ENCODE measurements at places on chromosomes 7 and 10.

DNA sequence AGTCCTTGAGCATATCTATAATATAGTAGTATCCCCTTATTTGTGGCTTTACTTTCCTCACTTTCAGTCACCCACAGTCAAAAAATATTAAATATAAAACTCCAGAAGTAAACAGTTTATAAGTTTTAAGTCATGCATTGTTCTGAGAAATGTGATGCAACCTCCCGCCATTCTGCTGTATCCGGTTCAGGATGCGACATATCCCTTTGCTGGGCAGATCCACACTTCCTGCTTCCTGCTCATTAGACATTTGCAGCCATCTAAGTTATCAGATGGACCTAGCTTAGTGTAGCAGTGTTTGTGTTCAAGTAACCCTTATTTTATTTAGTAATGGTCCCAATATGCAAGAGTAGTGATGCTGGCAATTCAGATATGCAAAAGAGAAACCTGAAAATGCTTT, 38.9 kb upstream of the BMS1 start:
- DNase-seq: no peak

GRCh38 chr7:108268200-108268820, 138.1 kb upstream of the LAMB4 start:
- no peak for DNase-seq

DNA sequence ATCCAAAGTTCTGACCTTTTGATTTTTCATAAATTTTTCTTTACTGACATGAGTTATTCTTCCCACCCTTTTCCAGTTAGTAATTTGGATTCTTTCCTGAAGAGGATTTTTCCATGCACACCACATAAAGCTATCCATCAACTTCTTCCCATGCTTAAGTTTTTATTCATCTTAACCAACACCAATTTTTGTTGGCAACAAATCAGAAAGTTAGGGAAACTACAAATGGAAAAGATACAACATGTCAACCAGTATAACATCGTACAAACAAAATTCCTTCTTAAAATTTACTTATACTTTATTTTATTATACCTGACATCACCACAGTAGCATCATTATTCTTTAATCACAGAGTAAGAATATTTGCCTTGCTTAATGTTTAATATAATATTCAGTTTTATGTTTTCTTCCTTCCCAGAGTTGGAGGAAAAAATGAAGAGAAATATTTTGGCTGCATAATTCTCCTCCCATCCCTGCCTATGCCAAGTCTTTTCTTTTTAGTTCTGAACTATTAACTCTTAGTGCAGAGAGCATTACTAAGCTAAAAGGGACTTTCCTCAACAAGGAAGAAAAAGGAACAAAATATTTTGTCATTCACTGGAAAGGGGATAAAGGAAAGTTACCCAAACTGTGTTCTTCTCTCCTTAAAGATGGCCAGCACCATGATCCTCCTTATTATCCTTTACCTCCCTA, 67.5 kb upstream of the MEOX2 start:
- DNase-seq: no peak

GRCh38 chr7:155813125-155813524, 862 bp upstream of the SHH start:
- no peak for DNase-seq

DNA sequence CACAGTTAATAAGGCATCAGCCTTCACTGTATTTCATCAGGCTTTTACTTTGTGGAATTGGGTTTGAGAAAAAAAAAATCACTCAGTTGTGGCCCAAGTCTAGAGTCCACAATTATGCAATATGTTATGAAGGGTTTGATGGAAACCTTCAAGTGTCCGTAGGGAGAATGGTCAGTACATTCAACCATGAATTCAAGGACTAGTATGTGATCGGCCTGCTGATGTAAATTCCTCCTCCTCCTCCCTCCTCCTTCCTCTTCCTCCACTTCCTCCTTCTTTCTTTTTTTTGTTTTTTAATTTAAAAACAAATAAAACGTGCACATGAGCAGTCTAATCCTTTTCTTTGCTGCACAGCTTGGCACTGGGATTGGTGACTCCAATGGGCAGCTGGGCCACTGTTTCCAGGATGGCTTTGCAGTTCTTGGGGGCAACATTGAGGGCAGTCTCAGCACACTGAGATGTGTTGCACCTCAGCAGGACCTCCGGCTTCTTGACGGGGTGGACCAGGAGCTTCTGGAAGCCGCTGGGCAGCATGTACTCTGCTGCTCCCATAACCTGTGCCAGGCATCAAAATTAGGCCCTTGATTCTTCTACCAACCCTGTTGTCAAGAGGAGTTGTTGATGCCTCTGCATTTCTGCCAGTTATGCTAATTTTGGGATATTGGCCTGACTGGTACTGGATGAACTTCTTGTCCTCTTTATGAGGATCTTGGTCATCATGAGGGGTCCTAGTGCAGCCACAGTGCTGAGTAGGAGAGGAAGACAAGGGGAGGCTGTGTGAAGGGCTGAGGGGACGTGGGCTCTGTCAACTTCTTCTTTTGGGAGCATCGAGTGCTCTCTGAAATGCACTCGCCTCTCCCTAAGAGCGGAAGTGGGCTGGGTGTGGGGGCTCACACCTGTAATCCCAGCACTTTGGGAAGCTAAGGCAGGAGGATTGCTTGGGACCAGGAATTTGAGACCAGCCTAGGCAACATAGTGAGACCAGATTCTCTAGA, 9.3 kb upstream of the IL2RA start:
- DNase-seq: no peak

DNA sequence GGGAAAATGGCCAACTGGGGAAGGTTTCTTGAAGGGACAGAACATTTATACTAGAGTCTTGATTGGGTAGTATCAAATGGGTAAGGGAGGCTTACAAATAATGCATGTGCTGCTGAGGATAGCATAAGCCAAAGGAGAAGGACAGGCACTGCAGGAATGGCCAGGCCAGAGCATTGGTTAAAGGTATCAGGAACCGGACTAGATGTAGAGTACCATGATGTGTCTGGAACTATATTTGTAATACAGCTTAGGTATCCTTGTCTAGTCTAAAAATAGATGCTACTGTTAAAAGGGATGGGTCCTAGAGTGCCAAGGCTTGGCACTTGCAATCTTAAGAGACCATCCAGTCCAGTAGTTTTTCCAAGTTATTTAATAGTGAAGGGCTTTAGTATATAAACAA, 20.3 kb downstream of the TMEM243 start:
- no peak for DNase-seq

DNA sequence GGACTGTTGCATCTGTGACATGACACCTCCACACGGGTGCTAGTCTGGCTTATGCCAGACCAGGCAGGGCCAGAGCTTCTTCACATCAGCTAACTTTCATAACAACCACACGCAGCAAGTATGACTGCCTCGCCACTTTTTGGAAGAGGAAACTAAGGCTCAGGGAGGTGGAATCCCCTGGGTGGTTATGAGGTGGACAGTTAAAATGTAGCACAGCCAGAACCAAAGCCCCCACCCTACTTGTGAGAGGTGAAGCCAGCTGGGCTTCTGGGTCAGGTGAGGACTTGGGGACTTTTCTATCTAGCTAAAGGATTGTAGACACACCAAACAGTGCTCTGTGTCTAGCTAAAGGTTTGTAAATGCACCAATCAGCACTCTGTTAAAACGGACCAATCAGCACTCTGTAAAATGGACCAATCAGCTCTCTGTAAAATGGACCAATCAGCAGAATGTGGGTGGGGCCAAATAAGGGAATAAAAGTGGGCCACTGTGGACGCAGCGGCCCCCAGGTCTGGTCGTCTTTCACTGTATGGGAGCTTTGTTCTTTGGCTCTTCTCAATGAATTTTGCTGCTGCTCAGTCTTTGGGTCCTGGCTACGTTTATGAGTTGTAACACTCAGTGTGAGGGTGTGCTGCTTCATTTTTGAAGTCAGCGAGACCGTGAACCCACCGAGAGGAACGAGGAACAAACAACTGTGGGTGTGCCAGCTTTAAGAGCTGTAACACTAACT, 171.0 kb downstream of the PTPN20 start:
- no peak for DNase-seq

Measured in CD4-positive, alpha-beta T cell treated with Interleukin-1 beta for 1 hour (primary cell).